ENCODE measurements at places on chromosomes 1 and 21.

GRCh38 chr1:99728494-99729235 lies 37.8 kb downstream of the FRRS1 start:
- no peaks in the 10 kb centered on the region for H3K4me1 ChIP-seq
- DNase-seq: no peak
- no peak overlapping the region for H3K4me3 ChIP-seq
- no peaks in the 10 kb centered on the region for H3K27me3 ChIP-seq
- no peak overlapping the region for H3K27ac ChIP-seq

- peaks cover 15% of the 10 kb centered on the region for H3K4me1 ChIP-seq
- no peak for DNase-seq
- H3K27ac ChIP-seq: no peak overlapping the region
- no peaks in the 10 kb centered on the region for H3K27me3 ChIP-seq
- no peak overlapping the region for H3K4me3 ChIP-seq
These were observed 118.4 kb downstream of the CRYAA start for GRCh38 chr21:43287111-43287760.

DNA sequence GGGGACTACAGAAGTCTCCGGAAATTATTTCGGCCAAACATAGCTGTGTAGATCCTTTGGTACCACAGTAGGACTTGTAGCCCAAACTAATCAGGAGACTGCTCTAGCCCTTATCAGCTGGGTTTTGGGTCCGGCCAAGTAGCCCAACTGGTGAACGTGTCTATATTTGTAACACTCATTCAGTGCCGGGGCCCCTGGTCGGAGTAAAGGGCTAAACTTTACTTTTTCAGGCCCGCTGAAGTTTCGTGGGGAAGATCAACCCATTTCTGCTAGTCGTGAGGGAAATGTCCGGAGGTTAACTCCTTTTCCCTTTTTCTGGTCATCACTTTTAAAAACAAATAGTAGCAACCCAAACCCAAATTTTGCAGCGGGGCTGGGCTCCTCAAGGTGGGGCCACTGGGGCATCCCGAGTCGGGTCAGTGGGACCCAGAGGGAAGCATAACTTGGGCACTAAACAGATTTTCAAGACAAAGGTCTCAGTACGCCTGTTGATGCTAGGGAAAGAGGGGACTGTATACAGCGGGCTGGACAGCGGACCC lies 1.7 kb downstream of the LHX9 start:
- no peaks in the 10 kb centered on the region for H3K36me3 ChIP-seq
- no peaks in the 10 kb centered on the region for H3K27me3 ChIP-seq
- peaks cover 55% of the 10 kb centered on the region for H3K4me1 ChIP-seq
- DNase-seq: no peak
- H3K27ac ChIP-seq: no peak overlapping the region
- no peak overlapping the region for H3K4me3 ChIP-seq

DNA sequence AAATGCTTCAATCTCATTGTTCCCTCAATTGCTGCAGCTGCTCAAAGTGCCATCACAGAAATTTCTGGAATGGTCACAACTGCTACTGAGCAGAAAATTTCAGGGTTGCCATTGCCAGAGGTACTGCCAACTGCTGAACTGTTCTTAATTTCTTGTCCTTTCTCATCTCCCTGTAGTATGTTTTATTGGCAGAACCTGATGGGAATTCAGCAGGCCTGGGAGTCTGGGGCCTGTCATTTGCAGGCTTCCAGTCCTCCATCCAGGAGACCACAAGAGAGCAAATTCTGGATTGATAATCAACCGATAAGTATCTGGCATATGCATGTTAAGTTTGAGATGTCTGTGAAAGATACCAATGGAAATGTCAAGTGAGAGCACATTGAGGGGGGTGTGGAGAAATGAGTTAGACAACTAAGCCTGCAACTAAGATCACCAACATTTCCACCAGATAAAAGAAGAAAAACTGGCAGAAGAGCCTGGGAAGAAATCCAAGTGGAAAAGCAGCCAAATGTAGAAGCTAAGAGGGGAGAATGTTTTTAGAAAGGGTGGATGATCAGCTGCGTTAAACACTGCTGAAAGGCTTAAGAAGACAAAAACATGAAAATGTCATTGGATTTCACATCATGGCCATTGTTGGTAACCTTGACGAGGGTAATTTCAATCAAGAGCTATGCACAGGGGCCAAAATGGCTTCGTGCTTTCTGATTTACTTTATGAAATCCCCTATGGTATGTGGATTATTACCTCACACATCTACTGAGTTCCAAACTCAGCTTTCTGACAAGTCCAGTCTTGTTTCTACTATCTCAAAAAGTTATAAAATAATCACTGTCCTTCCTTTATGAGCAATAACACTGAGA lies 648.1 kb downstream of the PLPP3 start:
- DNase-seq: no peak
- no peaks in the 10 kb centered on the region for H3K4me1 ChIP-seq
- H3K27me3 ChIP-seq: no peaks in the 10 kb centered on the region
- H3K36me3 ChIP-seq: no peaks in the 10 kb centered on the region

GRCh38 chr1:25744140-25744581 lies 55.8 kb upstream of the SELENON start:
- H3K27ac ChIP-seq: peak overlapping the region; percentile 45
- no peaks in the 10 kb centered on the region for H3K27me3 ChIP-seq
- H3K4me3 ChIP-seq: no peak overlapping the region
- H3K4me1 ChIP-seq: peaks cover 18% of the 10 kb centered on the region
- peak; percentile 66 for DNase-seq

DNA sequence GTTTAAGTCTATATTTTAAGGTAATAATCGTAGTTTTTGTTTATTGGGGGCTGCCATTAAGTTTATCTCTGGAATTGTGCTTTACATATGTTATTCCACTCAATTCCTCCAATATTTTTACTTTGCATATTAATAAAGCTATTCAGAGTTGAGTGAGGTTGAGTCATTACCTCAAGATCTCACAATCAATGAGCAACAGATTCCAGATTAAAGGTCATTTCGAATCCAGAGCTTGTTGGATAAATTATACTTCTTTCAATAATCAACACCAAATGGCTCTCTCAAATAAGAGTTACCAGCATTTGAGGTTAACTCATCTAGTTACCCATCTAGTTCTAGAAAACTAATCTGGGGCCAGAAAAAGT lies 16.7 kb downstream of the RGS4 start:
- H3K4me3 ChIP-seq: no peak overlapping the region
- H3K27me3 ChIP-seq: no peaks in the 10 kb centered on the region
- no peak overlapping the region for H3K27ac ChIP-seq
- no peaks in the 10 kb centered on the region for H3K4me1 ChIP-seq

DNA sequence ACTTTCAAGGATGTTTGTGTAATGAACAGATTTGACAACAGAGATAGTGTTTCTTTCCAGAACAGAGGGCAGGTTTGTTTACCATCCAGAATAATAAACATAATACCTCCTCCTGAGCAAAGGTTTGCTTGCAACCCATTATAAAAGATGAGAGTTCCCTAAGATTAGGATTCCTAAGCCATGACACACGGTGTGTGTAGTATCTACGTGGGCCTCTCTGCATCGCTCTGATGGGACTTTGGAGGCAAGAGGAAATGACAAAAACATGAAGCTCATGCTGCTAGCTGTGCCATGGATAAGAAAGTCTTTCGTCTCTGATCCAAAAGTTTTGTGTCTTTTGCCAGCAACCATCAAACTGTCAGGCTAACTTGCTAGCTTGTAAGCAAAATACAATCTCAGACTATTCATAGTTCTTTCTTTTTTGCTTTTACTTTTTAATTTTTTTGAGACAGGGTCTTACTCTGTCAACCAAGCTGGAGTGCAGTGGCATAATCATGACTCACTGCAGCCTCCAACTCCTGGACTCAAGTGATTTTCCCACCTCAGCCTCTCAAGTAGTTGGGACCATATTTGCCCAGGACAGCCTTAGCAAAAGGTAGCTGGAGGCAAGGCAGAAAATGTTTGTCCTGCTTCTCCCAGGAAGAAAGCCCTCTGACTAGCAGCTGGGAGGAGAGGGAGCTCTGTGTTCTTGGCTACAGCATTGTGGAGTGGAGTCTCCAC lies 81.1 kb downstream of the LHX4 start:
- H3K4me1 ChIP-seq: no peaks in the 10 kb centered on the region
- no peaks in the 10 kb centered on the region for H3K27me3 ChIP-seq
- no peak for DNase-seq
- H3K27ac ChIP-seq: no peak overlapping the region
- no peak overlapping the region for H3K4me3 ChIP-seq

DNA sequence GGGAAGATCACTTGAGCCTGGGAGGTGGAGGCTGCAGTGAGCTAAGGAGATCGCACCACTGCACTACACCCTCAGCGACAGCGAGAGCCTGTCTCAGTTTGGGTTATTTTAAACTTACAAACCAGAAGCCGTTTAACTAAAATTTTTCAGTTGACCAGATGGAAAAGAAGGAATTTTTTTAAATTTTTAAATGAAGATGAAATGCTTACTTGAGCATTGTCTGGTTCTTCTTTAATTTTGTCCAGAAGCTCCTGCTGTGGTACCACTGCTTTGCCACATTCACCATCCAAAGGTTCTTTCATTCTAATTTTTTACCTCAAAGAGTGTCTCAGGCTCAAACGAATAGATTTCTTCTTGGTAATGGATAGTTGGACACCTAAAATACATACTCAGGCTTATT lies 1.4 kb downstream of the ZMYM6 start:
- peak overlapping the region; percentile 90 for H3K27ac ChIP-seq
- H3K27me3 ChIP-seq: no peaks in the 10 kb centered on the region
- H3K4me3 ChIP-seq: no peak overlapping the region
- DNase-seq: no peak
- H3K36me3 ChIP-seq: no peaks in the 10 kb centered on the region

GRCh38 chr1:41238311-41238988 lies 3.7 kb downstream of the SCMH1 start:
- peaks cover 67% of the 10 kb centered on the region for H3K4me1 ChIP-seq
- DNase-seq: no peak
- H3K27me3 ChIP-seq: no peaks in the 10 kb centered on the region
- H3K36me3 ChIP-seq: no peaks in the 10 kb centered on the region
- peak overlapping the region; percentile 37 for H3K27ac ChIP-seq

DNA sequence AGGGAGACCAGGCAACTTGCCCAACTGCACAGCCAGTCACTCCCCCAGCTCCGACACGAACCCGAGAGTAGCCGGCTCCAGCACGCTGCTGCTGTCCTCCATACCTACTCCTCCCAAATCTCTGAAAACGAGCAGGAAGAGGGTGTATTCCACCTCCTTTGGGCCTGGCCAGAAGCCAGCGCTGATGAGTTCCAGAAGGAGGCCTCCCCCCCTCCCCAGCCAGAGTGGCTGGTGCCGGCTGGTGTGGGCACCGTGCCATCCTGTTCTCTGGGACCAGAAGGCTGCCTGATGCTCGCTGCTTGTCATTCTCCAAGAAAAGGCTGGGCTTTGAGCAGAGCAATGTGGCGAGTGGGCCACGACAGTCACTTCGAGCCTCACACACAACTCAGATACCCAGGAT lies 22.2 kb downstream of the KCNN3 start:
- H3K27ac ChIP-seq: no peak overlapping the region
- H3K4me3 ChIP-seq: no peak overlapping the region
- H3K4me1 ChIP-seq: no peaks in the 10 kb centered on the region
- no peak for DNase-seq

GRCh38 chr1:166980383-166980782 lies 5.0 kb upstream of the ILDR2 start:
- H3K4me1 ChIP-seq: no peaks in the 10 kb centered on the region
- no peak overlapping the region for H3K27ac ChIP-seq
- no peak overlapping the region for H3K4me3 ChIP-seq

DNA sequence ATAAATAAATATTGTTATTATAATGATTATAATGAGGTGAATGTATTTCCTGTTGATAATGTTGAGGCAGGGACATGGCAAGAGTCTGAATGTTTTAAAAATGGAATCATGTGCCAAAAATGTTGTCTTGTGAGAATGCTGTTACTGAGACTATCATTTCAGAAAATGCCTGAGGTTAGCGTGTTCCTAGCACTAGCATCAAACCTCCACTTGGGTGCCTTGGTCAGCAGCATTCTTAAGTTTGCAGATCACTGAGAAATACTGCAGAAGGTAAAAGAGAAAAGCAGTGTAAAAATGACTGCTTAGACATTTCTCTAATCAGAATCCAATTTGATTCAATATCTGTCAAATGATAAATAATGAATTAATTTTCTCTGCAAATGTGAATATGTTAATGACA lies 50.8 kb downstream of the OLFM3 start:
- no peak overlapping the region for H3K4me3 ChIP-seq
- H3K36me3 ChIP-seq: no peaks in the 10 kb centered on the region
- H3K4me1 ChIP-seq: peaks cover 4% of the 10 kb centered on the region
- DNase-seq: no peak
- H3K27ac ChIP-seq: no peak overlapping the region

All from body of pancreas (tissue), 4 donors.